ENCODE measurements at places on chromosomes 11 and 22.

- DNase-seq, result no peak
- peaks cover 4% of the 10 kb centered on the region for H3K36me3 ChIP-seq
- H3K4me1 ChIP-seq, result no peaks in the 10 kb centered on the region
- H3K27ac ChIP-seq, result no peak overlapping the region
- H3K4me3 ChIP-seq, result no peak overlapping the region
Measured at GRCh38 chr22:47106806-47107205, 344.4 kb downstream of the TBC1D22A start.

DNA sequence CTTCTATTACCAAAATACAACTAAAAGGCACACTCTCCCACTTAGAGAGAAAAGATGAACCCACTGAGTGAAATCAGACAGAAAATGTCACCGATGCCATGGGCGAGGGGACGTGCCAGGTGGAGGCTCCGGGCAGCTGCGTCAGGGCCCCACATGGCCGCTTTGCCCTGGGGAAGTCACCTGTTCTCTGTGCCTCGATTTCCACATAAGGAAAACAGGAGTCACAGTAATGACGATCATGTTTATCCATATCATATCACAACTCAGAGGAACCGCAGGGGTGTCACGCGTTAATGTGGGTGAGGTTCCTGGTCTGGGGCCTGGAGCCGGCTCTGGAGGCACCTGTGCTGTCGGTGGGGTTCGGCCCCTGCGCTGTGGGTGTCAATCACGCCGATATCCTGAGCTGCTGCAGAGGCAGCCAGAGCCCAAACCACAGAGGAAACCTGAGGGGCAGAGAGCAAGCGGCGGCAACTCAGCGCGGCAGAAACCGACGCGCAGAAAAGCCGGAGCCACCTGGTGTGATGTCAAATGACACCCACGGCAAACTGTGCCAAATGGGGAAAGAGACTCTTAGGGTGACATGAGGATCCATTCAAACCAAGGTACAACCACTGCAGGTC is 243.7 kb downstream of the BRD1 start:
- no peaks in the 10 kb centered on the region for H3K36me3 ChIP-seq
- H3K4me1 ChIP-seq, result no peaks in the 10 kb centered on the region
- DNase-seq, result no peak
- H3K27me3 ChIP-seq, result no peaks in the 10 kb centered on the region
- H3K4me3 ChIP-seq, result no peak overlapping the region
- no peak overlapping the region for H3K27ac ChIP-seq

GRCh38 chr11:77384571-77384970 is 83.1 kb upstream of the GDPD4 start:
- no peaks in the 10 kb centered on the region for H3K27me3 ChIP-seq
- H3K27ac ChIP-seq, result no peak overlapping the region
- H3K4me3 ChIP-seq, result no peak overlapping the region
- H3K36me3 ChIP-seq, result no peaks in the 10 kb centered on the region

- no peak for DNase-seq
- H3K4me3 ChIP-seq, result no peak overlapping the region
- no peak overlapping the region for H3K27ac ChIP-seq
- no peaks in the 10 kb centered on the region for H3K27me3 ChIP-seq
Measured at GRCh38 chr11:130549393-130549999, 101.1 kb downstream of the ADAMTS15 start.

- H3K27me3 ChIP-seq, result no peaks in the 10 kb centered on the region
- H3K27ac ChIP-seq, result no peak overlapping the region
- DNase-seq, result no peak
- H3K4me1 ChIP-seq, result no peaks in the 10 kb centered on the region
- no peaks in the 10 kb centered on the region for H3K36me3 ChIP-seq
- H3K4me3 ChIP-seq, result no peak overlapping the region
Measured at GRCh38 chr22:23542933-23543332, 37.2 kb downstream of the IGLL1 start.

GRCh38 chr11:28581286-28582242 is 473.4 kb downstream of the METTL15 start:
- no peaks in the 10 kb centered on the region for H3K27me3 ChIP-seq
- H3K4me3 ChIP-seq, result no peak overlapping the region
- no peak for DNase-seq
- no peaks in the 10 kb centered on the region for H3K36me3 ChIP-seq
- no peaks in the 10 kb centered on the region for H3K4me1 ChIP-seq

DNA sequence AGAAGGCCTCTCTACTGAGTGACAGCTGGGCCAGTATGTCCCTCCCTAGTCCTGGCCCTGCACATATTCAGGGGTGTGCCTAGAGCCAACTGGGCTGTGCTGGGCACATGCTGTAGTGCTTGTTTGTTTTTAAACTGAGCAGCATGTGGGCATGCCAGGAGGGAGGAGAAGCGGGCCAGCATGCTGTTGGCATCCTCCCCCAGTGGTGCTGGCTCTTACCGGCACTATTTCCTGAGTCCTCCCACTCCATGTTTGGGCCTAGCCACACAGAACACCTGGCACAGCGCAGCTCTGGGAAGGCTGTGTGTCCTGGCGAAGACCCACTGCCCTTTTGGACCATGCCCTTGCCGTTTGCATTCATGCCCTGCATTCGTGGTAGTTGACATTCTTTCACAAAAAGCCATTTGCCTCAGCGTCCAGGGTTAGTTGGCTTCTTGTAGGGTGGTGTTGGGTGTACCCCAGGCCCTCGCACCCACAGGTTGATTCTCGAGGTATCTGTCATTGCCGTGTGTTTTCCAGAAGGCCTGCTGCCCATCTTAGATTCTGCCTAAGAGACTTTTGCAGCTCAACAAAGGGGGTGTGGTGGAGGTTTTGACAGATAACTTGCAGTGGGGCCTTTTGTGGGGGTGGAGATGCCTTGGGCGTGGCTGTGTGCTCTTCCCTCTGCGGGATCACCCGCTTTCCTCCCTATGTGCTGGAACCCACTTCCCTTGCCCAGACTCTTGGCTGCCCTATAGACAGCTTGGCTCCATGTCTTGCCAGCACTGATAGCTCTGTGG is 13.6 kb downstream of the DGCR8 start:
- peaks cover 76% of the 10 kb centered on the region for H3K36me3 ChIP-seq
- no peak overlapping the region for H3K4me3 ChIP-seq
- no peaks in the 10 kb centered on the region for H3K27me3 ChIP-seq
- DNase-seq, result no peak
- H3K4me1 ChIP-seq, result peaks cover 2% of the 10 kb centered on the region
- no peak overlapping the region for H3K27ac ChIP-seq

DNA sequence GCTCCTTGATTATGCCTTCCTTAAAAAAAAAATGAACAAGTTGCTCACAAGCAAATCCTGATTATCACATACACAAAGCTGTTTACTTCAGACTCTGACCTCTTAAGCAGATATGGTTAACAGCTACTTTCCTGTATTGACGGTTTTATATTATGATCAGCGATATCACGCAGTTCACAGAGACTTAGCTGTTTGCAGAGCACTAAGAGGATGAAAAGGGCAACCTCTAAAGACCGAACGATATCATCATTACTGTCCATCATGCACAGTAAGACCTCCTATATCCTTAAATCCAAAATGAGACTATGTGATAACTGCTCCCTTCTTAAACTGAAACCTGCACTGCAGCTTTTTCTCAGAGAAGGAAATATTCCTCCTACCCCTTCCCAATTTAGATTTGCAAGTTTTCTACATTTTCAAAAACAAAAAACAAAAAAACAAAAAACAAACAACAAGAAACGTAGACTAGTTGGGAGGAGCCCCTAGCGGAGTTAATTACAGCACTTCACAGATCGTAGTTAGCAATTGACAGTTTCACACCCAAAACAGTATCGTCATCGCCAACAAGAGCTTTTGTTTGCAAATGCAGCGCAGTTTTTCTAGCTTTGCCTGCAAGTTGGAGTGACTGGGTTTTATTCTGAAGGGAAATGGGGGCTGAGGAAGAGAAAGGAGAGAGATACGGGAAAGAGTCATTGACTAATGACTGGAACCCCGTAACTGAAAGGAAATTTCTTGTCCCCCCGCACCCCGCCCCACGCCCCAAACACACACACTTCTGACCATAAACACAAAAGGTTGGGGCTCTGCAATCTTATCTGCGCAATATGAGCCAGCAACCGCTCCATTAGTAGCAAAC is 1.2 kb downstream of the DDX6 start:
- peak overlapping the region; percentile 99 for H3K27ac ChIP-seq
- H3K4me3 ChIP-seq, result peak overlapping the region; percentile 97
- H3K4me1 ChIP-seq, result peaks cover 31% of the 10 kb centered on the region
- DNase-seq, result peak; percentile 23
- peaks cover 13% of the 10 kb centered on the region for H3K36me3 ChIP-seq

DNA sequence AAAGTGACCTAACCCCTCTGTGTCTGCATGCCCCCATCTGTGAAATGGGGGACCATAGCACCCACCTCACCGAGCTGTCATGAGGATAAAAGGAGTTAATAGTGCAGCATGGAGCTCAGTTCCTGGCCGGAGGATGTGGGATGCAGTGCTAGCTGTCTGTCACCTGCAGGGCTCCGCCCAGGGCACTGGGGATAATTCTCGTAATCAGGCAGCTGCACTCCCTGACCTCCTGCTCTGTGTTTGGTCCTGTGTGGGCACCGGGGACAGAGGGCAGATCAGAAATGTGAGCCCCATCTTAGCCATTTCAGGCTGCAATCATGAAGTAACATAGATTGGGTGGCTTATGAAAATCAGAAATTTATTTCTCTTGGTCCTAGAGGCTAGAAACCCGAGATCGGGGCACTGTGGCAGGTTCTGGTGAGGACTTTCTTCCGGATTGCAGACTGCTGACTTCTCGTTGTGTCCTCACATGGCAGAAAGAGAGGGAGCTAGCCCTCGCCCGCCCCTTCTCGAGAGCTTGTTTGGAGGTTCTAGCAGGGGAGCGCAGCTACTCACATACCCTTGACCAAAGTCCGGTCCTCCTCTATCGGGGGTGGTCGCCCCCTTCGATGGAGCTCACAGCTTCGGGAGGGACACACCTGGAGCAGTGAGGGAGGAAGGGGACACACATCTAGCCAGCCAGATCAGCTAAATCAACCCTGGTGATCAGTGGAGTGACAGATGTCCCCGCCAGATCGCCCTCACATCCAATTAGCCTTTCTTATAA is 3.2 kb downstream of the KCTD17 start:
- no peak for DNase-seq
- H3K36me3 ChIP-seq, result peaks cover 41% of the 10 kb centered on the region
- no peak overlapping the region for H3K4me3 ChIP-seq
- H3K4me1 ChIP-seq, result peaks cover 7% of the 10 kb centered on the region

DNA sequence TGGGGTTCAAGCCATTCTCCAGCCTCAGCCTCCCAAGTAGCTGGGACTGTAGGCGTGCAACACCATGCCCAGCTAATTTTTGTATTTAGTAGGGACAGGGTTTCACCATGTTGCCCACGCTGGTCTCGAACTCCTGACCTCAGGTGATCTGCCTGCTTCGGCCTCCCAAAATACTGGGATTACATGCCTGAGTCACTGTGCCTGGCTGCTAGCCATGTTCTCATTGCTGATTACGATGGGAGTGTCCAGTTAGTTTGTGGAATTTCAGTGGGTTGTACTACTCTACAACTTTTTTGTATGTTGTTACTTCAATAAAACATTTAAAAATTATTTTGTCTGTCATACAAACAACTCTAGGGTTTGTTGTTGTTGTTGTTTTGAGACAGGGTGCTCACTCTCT is 4.8 kb upstream of the VPS11 start:
- H3K4me1 ChIP-seq, result peaks cover 11% of the 10 kb centered on the region
- no peak overlapping the region for H3K27ac ChIP-seq
- H3K27me3 ChIP-seq, result no peaks in the 10 kb centered on the region
- H3K4me3 ChIP-seq, result no peak overlapping the region

DNA sequence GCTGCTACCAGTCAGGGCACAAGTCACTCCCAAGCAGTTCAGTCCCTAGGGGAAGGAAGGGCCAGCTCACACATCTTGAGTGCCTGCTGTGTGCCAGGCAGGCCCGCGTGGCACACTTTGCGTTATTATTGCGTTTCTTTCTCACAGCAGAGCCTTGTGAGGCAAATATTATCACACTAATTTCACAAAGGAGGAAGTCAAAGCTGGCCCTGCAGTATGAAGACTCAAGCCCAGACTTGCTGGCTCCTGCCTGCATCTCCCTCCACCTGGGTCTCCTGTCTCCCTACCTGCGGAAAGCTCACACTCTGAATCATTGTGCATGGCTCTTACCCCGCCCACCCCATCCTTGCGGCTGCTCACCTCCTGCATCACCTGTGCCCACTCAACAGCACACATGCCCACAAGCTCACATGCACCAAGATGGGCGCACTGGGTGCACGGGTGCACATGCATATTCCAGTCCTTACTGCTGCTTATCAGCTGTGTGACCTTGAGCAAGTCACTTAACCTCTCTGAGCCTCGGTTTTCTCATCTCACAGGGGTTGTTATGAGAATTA is 31.7 kb upstream of the P2RY2 start:
- no peaks in the 10 kb centered on the region for H3K4me1 ChIP-seq
- H3K27me3 ChIP-seq, result no peaks in the 10 kb centered on the region
- H3K36me3 ChIP-seq, result no peaks in the 10 kb centered on the region
- H3K27ac ChIP-seq, result no peak overlapping the region
- no peak overlapping the region for H3K4me3 ChIP-seq

- H3K4me3 ChIP-seq, result no peak overlapping the region
- DNase-seq, result no peak
- no peaks in the 10 kb centered on the region for H3K27me3 ChIP-seq
Measured at GRCh38 chr11:113796663-113797259, 17.2 kb downstream of the CLDN25 start.

DNA sequence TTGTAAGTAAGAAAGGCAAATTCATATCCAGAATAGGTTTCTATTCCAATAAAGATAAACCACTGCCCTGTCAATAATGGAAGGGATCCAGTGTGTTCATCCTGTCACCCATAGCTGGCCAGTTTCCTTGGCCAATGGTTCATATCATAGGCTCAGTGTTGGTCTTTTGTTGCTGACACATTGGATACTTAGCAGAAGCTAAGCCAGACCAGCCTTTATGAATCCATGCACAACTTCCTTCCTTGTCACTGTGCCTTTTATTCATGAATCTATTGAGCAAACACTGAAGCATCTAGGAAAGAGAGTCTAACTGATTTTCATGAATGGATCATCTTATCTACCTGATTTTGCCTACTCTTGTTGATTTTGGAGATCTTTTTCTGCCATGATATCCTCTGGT is 20.0 kb downstream of the OR2AT4 start:
- no peak overlapping the region for H3K4me3 ChIP-seq
- no peak overlapping the region for H3K27ac ChIP-seq
- H3K4me1 ChIP-seq, result no peaks in the 10 kb centered on the region
- no peaks in the 10 kb centered on the region for H3K36me3 ChIP-seq

DNA sequence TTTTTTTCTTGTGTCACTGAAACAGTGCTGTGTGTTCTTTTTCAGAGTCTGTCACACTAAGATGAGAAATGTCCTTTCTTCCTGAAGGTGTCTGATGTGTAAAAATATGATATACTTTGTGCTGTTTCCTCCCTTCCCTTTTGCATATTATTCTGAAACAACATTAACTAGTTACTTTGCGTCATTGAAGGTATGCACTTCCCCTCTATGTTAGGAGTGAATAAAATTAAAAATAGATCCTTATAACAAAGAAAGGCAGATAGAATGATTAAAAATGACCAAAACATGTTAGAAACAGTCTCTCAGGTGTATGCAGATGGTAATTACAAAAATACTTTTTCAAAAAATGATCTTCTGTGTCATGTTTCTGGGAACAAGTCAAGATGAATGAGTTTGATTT is 1.6 kb upstream of the RAB30 start:
- H3K27ac ChIP-seq, result no peak overlapping the region
- no peak for DNase-seq
- no peaks in the 10 kb centered on the region for H3K36me3 ChIP-seq

All from effector memory CD4-positive, alpha-beta T cell (primary cell).